DMS 273 treated with DMSO at 0.1 percent for 48 hours (cell line): ENCODE measurements at places on chromosomes 2 and 18.

DNA sequence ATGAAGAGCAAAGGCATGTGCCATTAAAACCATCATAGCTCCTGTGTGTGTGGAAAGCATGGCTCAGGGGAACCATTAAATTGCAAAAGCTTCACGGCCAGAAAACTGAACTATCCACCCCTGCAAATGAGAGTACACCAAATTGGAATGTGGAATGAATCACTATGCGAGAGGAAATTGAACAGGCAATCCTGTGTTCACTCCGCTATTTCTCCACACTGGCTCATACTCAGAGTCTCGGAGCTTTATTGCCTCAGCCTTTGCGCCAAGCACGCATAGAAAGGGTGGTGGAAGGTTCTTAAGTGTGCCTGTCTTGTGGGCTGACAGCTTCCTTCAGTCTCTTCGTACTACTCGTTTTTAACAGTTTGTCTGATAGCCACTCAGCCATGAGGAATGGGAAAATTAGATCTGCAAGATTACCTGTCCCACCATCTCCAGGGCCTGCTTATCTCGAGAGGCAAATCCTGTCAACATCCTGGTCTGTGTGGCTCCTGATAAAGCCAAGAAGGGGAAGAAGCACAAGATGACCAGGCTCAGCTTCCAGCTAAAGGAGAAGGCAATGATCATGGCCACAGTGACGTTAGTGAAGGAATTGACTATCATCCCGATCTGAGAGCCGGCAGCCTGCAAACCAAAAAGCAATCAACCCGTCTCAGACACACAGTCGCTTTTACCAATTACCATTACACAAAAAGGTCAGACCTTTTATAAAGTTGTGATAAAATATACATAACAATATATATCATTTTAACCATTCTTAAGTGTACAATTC, 34.9 kb downstream of the G6PC2 start:
- no peak for DNase-seq

DNA sequence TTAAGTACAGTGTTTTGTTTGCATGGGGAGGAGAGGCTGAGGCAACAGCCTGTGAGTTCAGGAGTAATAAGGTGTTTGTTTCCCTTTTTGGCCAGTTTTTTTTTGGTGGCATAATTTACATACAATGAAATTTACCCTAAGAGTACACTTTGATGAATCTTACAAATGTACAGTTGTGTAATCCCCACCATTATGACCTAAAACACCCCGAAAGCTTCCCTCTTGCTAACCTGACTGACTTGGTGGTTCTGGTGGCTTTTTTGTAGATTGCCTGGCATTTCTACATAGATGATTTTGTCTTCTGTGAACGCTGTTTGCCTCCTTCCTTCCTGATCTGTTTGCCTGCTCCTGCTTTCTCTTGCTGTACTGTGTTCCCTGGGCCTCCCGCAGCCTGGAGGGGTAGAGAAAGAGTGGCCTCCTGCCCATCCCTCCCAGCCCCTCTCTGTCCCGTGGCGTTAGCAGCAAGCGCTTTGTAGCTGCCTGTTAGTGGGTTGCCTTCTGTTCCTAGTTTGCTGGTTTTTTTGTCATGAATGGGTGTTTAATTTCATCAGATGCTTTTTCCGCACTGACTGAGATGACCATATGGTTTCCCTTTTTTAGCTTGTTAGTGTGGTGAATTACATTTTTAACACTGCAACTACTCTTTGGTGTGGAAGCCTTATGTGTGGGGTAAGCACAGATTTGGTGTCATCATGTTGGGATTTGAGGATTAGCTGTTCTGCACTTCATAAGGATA, 32.1 kb downstream of the ASAP2 start:
- peak; percentile 82 for DNase-seq

GRCh38 chr18:54739476-54739875, 88.8 kb upstream of the RAB27B start:
- DNase-seq, result no peak

GRCh38 chr2:151795646-151796240, 32.5 kb downstream of the ARL5A start:
- no peak for DNase-seq

DNA sequence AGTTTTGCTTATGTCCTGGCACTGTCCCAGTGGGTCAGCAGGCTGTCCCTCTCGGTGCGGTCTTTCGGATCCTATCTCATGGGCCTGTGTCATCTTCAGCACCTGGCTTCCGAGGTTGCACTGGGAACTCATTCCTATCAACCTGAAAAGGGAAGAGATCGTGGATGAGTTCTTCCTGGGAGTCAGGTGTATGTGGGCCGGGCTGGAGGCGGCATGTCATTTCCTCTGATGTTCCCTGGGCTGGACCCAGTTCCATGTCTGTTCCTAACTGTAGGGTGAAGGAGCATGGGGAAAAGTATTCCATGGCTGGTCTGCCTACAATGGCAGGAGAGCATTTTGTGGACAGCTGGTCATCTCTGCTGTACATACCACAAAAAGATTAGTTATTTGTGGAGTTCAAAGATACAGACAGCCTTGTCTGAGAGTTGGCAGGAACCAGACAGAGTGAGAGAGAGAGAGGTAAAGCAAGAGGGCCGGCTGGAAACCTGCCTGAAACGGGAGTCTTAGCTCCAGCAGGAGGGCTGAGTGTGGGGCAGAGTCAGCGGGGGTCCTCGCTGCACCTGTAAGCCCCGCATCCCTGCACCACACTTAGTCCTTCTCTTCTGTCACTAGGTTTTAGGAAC, 25.2 kb downstream of the FAM228A start:
- DNase-seq, result no peak

GRCh38 chr2:76027761-76028160, 317.0 kb upstream of the GCFC2 start:
- no peak for DNase-seq

GRCh38 chr18:555705-556457, 24.3 kb upstream of the CETN1 start:
- no peak for DNase-seq

- no peak for DNase-seq
Measured at GRCh38 chr2:216292886-216293301, 79.4 kb downstream of the MARCHF4 start.

DNA sequence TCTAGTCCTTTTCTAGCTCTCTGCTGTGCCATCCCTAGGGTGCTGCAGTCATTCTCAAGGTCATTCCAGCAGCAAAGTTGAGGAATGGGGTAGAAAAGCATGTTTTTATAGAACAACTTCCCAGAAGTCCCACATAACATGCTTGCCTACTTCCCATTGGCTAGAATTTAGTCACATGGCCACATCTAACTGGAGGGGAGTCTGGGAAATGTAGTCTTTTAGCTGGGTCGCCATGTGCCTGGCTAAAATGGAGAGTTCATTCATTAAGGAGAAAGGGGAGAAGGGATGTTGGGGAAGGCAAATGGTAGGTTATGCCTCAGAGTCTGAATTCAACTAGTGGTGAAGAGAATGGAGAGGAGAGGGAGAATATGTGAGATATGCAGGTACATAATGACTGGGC, 85.7 kb downstream of the SLC4A3 start:
- peak; percentile 41 for DNase-seq

DNA sequence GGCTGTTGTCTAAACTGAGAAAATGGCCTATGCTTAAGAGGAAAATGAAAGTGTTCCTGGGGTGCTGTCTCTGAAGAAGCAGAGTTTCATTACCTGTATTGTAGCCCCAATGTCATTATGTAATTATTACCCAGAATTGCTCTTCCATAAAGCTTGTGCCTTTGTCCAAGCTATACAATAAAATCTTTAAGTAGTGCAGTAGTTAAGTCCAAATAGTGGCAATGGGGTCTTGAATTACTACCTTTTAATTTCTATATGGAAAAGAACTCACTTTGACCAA, 13.8 kb upstream of the ALLC start:
- DNase-seq, result peak; percentile 8

DNA sequence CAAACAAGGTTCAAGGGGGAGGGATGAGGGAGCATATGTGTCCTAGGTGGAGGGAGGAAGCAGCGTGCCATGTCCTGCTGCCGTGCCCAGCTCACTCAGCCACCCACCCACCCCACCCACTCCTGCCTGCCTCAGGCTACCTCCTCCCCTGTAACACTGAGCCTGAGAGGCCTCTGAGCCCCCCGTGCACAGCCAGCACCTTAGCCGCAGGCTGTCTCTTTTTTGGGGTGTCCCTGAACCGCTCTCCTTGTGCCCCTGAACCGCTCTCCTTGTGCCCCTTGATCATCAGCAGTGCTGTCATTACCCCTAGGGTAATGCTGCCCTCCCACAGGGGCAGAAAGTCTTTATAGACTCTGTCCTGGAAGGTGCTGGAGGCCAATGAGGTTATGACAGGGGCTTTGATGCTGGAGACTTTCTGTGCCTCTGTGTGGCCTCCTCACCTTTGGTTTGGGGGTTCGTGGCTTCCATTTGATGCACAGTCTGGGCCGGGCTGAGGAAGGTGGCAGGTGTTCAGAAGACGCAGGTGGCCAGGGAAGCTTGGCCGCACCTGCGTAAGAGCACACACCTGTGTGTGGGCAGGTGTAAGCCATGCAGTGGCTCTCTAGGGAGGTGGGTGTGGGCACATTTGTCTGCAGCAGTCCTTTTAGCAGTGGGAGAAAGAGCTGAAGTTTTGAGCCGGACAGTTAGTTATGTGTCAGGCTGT, 140.0 kb downstream of the SEPTIN10 start:
- no peak for DNase-seq

GRCh38 chr2:147008481-147008880, 836.3 kb upstream of the ACVR2A start:
- DNase-seq, result no peak

DNA sequence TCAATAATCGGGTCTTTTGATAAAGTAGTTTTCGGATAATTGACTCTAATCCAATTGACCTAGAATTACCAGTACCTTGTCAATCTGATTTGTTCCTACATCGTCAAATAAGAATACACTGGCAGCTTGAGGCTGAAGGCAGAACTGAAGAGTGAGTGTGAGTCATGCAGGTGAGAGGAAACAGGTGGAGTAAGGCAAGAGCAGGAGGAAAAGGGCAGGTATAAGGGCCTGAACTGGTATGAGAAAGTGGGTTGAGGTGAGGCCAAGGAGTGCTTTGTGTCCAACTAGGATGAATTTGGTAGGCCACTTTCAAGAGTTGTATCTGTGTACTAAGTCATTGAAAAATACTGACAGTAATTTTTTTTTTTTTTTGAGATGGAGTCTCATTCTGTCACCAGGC, 186.0 kb downstream of the ZNF385B start:
- no peak for DNase-seq

DNA sequence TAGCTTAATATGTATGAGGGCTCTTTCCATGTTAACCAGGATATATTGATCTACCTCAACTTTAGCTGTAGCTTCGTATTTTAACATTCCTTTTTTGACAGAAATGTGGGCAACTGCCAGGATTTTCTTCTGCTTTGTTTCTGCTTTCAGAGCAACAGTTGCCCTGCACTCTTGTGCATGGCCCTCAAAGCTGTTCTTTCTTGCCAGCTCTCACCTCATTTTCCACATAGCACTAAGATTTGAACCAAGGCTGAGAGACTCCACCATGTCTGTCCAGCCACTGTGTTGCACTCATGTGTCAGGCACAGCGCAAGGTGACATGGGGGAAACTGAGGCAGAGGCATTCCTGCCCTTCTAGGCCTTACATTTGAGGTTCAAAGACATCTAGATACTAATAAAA, 422.8 kb upstream of the RAB12 start:
- no peak for DNase-seq

DNA sequence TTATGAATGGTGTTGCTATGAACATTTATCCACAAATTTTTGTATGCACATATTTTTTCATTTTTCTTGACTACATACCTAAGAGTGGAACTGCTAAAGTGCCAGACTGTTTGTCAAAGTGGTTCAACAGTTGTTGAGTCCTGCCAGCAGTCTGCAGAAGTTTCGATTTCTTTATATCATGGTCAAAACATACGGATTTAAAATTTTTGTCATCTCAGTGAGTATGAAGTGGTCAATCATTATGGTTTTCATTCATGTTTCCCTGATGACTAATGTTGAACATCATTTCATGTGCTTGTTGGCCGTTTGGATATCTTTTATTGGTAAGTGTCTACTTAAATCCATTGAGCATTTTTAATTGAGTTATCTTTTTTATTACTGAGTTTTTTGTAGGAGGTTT, 39.2 kb downstream of the CCDC138 start:
- no peak for DNase-seq

DNA sequence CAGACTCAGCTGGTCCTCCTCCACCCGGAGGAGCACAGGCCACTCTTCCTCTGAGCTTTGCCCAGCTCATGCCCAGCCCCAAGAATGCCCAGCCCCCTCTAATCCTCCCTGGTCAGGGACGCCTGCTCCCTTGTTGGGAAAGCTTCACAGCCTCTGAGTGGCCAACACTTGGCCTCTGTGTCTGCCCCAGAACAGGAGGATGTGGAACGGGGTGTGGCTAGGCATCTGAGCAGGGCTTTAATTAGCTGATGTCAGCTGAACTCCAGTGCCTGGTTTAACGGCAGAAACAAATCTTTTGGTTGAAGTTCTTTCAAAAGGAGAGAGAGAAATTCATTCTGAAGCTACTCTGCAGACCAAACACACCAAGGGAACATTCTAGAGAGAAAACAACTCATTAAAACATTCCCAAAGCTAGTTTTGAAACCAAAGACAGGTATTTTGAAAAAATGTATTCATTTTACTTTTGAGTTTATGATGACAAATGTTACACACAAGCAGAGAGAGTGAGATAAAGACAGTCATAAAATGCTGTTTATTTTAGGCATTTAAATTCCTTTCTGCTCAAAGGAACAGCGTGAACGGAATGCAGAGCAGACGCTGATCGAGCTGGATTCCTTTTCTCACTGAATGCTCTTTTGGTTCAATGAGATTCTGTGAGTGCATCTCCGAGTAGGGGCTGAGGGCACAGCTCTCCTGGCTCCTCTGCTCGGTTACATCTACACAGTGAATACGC, 63.8 kb downstream of the RTP5 start:
- DNase-seq, result no peak

GRCh38 chr2:224666951-224667553, 49.1 kb downstream of the CCDC195 start:
- no peak for DNase-seq

GRCh38 chr2:211944572-211944971, 594.0 kb downstream of the ERBB4 start:
- DNase-seq, result no peak

DNA sequence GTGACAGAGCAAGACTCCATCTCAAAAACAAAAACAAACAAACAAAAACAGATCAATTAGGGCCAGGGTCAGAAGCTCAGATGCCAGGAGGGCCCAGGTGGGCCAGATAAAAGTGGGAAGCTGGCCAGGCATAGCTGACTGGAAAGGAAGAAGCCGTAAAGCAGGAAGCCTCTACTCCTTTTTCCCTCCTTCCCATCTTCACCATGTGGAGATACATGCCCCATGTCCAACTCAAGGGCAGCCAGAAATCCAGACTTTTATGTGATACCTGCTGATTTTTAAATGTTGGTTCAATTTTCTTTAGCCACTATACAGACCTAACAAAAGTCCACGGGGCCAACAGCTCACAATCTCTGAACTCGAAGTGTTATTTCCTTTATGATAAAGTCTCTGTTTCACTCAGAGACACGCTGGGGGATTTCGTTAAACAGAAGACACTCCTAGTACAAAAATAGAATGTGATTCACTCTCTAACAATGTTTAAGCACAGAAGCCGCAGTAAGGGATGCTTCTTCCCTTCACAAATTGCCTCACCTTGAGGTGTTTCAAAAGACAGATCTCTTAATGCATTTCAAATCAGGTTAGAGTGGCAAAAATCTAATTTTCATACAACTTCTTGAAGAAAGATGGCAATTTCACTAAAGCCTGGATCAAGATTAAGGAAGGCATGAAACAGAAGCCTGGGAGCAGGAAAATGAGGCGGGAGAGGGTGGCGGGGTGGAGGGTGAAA, 14.0 kb downstream of the TMEM247 start:
- DNase-seq, result no peak
